ENCODE measurements at places on chromosomes 2 and 18.

DNA sequence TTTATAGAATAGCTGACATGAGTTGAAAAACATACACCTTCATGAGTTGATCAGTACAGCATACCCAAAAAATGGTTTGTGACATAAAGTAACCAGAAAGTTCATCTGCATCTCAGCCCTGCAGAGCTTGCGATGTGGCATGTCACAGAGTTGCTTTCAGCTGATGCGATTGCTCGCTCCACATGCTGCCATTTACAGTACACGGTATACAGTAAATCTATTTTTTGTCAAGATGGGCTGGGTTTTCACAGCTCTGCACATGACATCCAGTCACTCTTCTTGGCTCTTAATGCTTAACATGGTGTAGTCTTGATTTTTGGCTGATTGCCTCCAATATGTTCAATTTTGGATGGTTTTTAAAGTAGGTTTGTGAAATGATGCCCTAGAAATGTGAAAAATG, 811.9 kb downstream of the SATB2 start:
- no peak for DNase-seq

GRCh38 chr18:44579745-44580144, 100.9 kb upstream of the SETBP1 start:
- no peak for DNase-seq

GRCh38 chr2:161947836-161948235, 126.2 kb downstream of the DPP4 start:
- DNase-seq, result no peak

- DNase-seq, result no peak
Observed at GRCh38 chr18:9608728-9609127, 5.6 kb downstream of the PPP4R1 start.

- DNase-seq, result no peak
Observed at GRCh38 chr2:235843591-235844395, 324.4 kb downstream of the GBX2 start.

DNA sequence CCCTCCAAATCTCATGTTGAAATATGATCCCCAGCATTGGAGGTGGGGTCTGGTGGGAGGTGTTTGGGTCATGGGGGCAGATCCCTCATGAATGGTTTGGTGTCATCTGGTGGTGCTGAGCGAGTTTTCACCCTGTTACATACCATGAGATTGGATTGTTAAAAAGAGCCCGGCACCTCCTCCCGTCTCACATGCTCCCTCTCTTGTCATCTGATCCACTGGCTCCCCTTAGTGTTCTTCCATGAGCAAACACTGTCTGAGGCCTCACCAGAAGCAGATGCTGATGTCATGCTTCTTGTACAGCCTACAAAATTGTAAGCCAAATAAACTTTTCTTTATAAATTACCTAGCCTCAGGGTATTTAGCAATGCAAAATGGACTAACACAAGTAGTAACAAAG, 405.0 kb upstream of the SLC39A10 start:
- no peak for DNase-seq

- peak; percentile 87 for DNase-seq
Observed at GRCh38 chr2:148989882-148990493, 48.5 kb upstream of the LYPD6B start.

GRCh38 chr18:67411116-67411515, 105.4 kb downstream of the DSEL start:
- no peak for DNase-seq

- no peak for DNase-seq
Observed at GRCh38 chr2:3539836-3540235, 18.3 kb downstream of the RNASEH1 start.

- no peak for DNase-seq
Observed at GRCh38 chr2:185012643-185013042, 414.3 kb downstream of the ZNF804A start.

DNA sequence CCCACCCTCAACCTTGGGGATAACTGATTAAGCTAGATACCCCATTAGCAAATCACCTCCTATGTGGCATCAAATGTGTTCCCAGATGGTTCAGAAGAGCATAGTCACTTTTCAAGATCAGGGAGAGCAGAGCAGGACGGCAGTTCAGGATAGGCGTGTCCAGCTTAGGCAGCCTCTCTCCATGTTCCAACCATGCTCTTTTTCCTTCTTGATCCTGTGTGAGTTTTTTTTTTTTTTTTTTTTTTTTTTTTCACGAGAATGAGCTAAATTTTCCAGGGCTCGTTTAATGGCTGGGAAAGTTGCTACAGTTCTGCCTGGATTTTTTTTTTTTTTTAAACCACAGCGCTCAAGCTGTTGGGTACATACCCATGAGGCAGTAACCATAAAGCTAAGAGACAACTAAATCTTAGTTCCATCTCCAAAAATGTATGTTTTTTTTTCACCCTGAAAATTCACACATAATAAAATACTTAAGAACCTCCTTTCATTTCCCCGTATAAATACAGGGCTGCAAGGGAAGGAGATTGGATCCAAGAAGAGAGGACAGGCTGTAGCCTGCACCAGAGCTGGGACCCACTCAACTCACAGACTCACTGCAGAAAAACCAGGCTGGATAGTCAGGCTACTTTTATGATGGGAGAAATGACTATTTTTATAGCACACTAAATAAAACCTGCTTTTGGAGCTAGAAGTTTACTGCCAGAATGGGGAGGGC, 244.3 kb downstream of the SETBP1 start:
- DNase-seq, result no peak

- DNase-seq, result no peak
Observed at GRCh38 chr2:61359058-61359457, 111.8 kb downstream of the USP34 start.

- DNase-seq, result no peak
Observed at GRCh38 chr2:78065366-78065765, 543.2 kb upstream of the LRRTM4 start.

DNA sequence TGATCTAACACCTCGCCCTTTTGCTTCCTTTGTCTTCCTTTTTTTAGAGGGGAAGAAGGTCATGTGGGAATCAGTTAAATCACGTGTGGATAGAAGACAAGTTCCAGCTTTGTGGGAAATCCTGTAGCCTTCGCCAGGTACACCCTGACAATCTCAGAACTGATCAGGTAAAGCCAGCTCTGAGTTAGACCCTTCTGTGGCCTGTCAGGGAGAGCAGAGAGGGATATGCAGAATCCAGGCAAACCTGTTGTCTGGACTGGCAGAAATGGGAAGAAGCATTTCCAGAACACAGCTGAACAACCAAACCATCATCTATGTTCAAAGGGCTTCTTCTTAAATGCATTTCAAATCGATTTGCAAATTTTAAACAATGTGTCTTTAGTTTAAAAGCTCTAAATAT, 247.4 kb upstream of the FN1 start:
- no peak for DNase-seq

- no peak for DNase-seq
Observed at GRCh38 chr2:121520641-121520994, 10.1 kb upstream of the RNU4ATAC start.

- no peak for DNase-seq
Observed at GRCh38 chr18:21490748-21491147, 109.8 kb downstream of the ESCO1 start.

GRCh38 chr2:195709901-195710806, 53.1 kb downstream of the SLC39A10 start:
- no peak for DNase-seq

- DNase-seq, result no peak
Observed at GRCh38 chr2:1788478-1788959, 44.2 kb upstream of the PXDN start.

DNA sequence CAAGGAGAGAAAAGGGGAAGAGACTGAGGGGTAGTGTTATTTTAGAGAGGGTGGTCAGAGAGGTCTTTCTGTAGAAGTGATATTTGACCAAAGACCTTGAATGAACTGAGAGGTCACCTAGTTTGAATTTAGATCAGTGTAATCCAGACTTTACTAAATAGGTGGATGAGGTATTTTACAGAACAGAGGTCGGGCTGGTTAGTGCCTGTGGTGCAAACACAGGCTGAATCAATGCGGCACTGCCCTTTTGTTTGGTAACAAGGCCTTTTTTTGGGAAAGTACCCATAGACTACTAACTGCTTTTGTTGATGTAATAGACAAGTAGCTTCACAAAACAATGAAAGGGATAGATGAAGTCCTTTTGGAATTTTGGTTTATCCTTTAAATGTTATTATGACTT, 15.9 kb downstream of the RAPGEF4 start:
- no peak for DNase-seq

DNA sequence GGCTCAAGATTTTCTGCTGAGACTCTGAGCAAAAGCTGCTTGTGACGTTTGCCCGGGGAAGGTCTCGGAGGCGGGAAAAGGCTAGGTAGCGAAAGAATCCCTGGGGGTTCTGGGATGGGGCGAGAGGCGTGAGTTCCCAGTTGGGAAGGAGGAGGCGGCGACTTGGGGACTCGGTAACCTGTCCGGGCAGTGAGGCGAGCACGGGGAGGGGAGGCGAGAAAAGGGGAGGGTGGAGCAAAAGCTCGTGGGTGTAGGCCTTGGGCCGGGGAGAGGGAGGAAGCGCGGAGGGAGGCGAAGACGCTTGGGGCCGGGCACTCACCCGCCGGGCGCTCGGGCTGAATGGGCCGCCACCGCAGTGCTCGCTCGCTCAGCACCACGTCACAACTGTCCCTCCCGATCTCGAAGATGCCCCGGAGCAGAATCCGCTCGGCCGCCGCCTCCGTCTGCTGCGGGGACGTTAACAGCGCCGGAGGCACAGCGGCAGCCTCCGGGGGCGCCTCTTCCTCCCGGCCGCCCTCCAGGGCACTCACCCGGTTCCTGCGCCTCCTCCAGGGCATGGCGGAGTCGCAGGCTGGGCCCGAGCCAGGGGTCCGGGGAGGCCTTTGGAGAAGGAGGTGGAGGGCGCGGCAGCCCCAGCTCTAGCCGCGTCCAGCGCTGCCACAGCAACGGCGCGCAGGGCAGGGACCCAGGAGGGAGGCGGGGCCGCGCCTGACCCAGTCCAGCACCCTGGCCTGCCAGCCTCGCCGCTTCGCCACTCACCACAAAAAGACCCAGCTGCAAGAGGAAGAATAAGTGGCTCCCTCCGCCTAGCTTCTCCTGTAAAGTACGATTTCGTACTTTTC, at the start of gene CERKL:
CERKL (minus strand) TSS at position 656 of the 842 bp plus-strand sequence; CDS start at position 557, 99 bp downstream.
- no peak for DNase-seq

GRCh38 chr2:137826373-137827372, 137.6 kb upstream of the HNMT start:
- DNase-seq, result no peak

- DNase-seq, result no peak
Observed at GRCh38 chr2:30234180-30234971, 3.0 kb downstream of the LBH start.

DNA sequence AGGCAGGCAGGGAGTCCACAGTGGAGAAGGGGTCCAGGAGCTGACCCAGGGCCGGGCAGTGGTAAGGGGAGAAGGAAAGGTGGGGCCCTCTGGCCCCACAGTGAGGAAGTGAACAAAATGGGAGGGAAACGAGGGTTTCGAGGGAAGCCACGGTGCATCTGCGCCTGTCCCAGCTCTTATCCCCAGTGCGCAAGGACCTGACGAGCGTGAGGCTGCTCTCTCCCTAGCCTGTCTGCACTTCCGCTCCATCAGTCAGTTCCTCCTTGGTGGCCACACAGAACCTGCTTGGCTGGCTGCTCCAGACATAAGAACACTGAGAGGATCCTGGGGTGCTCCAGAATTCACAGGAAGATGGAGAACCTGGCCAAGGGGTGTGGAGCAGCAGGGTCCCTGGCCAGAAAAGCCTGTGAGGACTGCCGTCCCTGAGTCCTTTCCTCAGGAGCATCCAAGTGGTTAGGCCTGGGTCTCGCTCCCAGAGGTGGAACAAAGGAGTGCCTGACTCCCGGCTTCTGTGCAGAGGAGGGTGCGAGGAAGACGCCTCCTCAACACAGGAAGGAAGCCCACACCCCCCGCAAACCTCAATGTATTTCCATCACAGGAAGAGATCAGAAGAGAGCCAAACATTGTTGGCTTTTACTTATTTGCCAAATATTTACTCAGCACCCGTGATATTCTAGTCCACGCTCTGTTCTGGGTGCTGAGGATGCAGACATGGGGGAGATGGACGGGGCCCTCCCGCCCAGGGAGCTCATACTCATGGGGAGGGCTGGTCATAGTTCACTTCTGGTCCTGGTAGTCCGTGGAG, 43.7 kb upstream of the SEMA4C start:
- DNase-seq, result peak; percentile 80

DNA sequence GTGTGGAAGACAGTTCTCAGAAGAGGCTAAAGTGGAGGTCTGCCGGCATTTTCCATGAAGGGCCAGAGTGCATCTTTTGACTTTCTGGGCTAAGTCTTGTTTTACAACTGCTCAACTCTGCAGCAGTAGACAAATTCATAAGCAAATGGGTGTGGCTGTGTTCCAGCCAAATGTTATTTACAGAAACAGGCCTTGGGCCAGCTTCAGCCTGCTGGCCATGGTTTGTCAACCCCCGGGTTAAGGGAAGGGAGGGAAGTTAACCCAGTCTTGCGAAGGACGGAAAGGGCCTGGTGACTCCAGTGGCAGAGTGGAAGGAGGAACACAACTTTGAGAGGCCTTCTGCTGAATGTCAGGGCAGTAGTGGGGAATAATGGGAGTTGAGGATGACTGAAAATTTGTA, 34.3 kb upstream of the NCKAP5 start:
- DNase-seq, result no peak

DNA sequence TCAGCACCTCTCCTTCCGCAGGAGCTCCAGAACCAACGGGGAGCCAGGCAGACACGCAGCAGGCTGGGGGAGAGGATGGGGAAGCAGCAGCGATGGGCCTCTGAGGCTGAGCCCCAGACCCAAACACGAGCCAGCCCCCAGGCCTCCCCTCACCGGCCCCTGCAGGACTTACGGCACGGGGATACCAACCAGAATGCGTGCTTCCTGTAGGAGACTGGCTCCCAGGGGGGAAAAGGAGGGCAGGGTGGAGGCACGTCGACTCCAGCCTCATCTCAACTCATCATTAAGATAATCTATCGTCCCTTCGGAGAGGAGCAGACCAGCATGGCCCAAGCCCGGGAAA, 495.1 kb upstream of the MYT1L start:
- no peak for DNase-seq

GRCh38 chr18:2883076-2883735, 36.4 kb downstream of the EMILIN2 start:
- peak; percentile 81 for DNase-seq

GRCh38 chr2:18505703-18506341, 54.6 kb downstream of the RDH14 start:
- DNase-seq, result no peak

DNA sequence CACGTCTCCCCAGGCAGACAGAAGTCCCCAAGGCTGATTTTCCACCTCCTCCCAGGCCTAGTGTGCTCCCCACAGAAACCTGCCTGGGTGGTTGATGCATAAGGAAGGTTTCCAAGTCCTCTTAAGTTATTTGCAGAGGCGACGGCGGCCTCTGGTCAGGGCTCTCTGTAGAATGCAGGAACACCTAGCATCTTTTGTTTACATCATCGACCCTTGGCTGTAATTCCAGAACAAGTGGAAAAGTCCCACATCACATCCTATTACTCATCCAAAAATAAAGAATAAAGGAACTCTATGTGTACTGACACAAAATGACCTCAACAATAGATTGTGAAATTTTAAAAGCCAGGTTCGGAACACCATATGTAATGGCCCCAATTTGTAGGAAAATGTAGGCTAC, 211.1 kb downstream of the ALPK2 start:
- no peak for DNase-seq

DNA sequence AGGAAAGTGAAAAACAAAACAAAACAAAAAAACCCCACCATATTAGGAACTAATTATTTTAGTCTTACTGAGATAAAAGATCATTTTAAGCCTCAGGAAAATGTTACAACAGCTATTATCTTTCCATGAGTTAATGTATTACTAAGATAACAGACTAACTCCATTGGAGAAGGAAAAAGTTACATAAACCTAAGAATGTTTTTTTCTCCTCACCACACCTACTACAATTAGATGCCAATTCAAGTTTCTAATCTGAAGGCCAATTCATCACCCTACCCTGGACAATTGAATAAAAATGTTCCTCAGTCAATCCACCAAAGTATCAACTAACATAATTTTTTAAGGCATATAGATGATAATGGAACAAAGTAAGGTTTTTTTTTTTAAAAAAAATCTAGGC, 10.2 kb upstream of the GFPT1 start:
- no peak for DNase-seq
